ENCODE measurements at places on chromosomes 5 and 9.
A peak's percentile ranks its signal among the peaks of the same experiment; 100 is the strongest.

DNA sequence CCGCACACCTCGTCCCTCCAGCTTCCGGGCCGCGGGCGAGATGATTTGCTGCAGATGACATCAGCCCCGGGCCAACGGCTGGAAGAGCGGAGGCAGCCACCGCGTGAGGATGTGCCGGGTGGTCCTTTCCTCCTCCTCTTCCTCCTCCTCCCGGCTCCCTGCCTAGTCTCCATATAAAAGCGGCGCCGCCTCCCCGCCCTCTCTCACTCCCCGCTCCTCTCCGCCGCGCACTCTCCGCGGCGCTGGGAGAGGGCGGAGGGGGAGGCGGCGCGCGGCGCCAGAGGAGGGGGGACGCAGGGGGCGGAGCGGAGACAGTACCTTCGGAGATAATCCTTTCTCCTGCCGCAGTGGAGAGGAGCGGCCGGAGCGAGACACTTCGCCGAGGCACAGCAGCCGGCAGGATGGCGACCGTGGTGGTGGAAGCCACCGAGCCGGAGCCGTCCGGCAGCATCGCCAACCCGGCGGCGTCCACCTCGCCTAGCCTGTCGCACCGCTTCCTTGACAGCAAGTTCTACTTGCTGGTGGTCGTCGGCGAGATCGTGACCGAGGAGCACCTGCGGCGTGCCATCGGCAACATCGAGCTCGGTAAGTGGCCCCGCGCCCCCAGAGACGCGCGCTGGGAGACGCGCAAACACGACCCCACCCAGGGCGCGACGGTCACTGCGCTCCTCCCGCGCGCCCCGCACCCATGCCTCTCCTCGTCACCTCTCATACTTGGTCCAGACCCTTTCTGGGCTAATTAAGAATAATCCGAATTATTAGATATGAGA is at the start of gene MAP1B:
Gene MAP1B (plus strand): TSS at position 345 of the 770 bp plus-strand sequence. CDS start 57 bp downstream, at position 402.
- peak; percentile 88 for DNase-seq

GRCh38 chr9:107142896-107143603 is 140.0 kb upstream of the RAD23B start:
- DNase-seq: peak; percentile 4

- peak; percentile 15 for DNase-seq
These were observed 37.2 kb downstream of the RCL1 start for GRCh38 chr9:4829969-4830368.

GRCh38 chr9:34578241-34579103 is 11.1 kb downstream of the CNTFR start:
- DNase-seq: peak; percentile 70
